ENCODE measurements at places on chromosomes 7 and 10.

- DNase-seq, result no peak
Measured at GRCh38 chr7:105711726-105712402, 130.6 kb upstream of the EFCAB10 start.

GRCh38 chr10:80132299-80133139, at the start of gene PLAC9:
PLAC9 (plus strand) TSS chr10:80132730; CDS start chr10:80132763, 33 bp downstream.
- no peak for DNase-seq

DNA sequence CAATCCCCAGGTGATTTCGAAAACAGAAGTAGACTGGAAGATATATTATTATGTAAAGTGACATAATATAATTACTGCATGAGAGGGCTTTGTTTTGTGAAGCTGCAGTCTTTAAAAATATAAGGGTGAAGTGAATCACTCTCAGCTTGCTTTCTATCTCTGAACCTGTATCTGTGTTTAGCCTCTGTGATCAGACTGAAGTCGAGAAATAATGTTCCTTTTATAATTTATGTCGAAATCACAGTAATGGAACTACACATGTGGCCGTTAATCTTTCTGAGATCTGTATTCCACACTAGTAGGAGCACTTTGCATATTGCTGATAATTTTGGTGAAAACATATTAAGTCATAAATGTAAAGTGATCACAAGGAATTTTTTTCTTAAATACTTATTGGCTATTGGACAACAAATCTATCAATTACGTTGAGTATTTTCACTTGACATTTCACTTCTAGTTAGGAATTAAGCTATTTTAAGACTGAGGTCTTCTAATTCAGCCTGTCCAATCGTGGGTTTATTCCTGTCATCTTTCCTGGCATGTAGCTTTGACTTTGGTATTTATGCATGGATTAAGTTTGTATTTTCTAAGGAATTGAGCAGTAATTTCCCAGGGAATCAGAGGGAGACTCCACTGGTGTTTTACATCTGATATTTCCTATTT, 268.2 kb upstream of the POT1 start:
- DNase-seq, result no peak

DNA sequence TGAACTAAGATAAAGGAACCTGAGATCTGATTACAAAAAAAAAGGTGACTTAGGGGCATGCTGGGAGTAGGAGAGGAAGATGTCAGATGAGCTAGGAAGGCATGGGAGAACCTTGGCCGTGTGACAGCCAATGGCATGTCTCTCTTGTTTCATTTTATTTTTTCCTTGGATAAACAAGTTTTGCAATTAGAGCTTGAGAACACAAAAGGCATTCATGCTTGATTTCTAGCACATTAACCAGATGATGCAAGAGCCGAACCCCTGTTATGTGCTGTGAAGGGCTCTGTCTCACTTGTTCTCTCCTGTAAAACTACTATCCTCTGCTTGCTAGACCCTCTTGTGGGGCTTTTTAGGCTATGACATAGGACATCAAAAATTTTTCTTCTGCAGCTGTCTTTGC, 134.3 kb upstream of the ASAH2 start:
- DNase-seq, result no peak

GRCh38 chr7:128302139-128302538, 41.6 kb downstream of the RBM28 start:
- DNase-seq, result no peak

DNA sequence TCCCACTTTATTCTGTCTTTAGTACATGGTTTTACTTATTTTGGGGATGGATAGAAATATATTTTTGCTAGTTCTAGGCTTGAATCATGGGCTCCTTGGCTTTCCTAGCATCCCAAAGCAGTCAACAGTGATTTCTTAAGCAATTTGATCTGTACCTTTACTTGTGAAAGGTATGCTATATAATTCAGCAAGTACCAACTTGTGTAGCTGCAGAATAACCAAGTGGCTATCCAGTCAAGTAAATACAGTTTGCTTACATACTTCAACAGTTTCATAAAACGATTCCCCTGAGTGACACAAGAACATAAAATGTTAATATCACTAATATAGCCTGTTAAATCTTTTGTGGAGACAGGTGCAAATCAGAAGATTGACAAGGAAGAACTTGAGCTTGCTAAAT, 67.2 kb downstream of the PODXL start:
- DNase-seq, result no peak

DNA sequence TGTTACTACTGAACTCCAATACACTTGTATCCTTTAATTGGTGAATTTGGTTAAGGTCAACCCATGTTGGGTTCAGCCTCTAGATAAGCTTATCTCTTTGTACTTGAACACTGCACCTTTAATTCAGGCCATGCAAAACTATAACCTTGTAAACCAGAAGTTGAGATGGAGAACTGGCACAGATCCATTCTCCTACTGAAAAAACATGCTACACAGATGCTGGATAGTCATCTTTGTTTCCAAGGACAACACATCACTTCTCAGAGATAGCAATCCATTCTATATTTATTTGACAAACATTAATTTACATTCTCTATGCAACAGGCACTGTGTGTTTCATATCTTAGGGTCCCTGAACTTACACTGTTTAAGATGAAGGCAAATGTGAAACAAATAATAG, 2.9 kb upstream of the CDK14 start:
- DNase-seq, result no peak

- DNase-seq, result no peak
Measured at GRCh38 chr10:29702273-29703164, 67.7 kb upstream of the SVIL start.

GRCh38 chr10:46528675-46529615, 27.5 kb downstream of the GPRIN2 start:
- no peak for DNase-seq

- peak; percentile 28 for DNase-seq
Measured at GRCh38 chr10:110279407-110279986, 25.2 kb downstream of the SMNDC1 start.

DNA sequence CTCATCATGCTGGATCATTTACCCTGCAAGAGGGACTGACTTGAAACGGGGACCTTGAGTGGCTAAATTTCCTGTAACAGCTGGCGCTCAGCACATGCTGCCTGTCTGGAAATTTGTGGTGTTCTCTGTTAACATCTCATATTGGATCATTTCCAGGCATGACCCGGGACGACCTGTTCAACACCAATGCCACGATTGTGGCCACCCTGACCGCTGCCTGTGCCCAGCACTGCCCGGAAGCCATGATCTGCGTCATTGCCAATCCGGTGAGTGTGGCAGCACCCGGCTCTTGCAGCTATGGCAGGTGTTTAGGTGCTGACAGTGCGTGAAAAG, 9.9 kb downstream of the MDH2 start:
- no peak for DNase-seq

- no peak for DNase-seq
Measured at GRCh38 chr10:6204341-6205191, 1.8 kb downstream of the PFKFB3 start.

DNA sequence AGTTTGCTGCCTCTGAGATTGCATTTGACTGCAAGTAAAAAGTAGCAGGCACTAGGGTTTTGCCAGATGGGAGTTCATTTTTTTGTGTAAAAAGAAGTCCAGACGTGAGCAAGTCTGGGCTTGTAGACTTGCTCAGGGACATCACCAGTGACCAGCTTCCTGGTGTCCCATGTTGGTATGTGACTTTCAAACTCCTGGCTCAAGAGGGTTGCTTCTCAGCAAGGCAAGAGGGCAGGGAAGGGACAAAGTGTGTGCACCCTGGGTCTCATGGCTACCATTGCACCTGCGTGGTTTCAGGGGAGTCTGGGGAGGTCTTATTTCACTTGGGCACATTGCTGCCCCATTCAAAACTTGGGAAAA, 79.3 kb upstream of the ZNF716 start:
- DNase-seq, result no peak

DNA sequence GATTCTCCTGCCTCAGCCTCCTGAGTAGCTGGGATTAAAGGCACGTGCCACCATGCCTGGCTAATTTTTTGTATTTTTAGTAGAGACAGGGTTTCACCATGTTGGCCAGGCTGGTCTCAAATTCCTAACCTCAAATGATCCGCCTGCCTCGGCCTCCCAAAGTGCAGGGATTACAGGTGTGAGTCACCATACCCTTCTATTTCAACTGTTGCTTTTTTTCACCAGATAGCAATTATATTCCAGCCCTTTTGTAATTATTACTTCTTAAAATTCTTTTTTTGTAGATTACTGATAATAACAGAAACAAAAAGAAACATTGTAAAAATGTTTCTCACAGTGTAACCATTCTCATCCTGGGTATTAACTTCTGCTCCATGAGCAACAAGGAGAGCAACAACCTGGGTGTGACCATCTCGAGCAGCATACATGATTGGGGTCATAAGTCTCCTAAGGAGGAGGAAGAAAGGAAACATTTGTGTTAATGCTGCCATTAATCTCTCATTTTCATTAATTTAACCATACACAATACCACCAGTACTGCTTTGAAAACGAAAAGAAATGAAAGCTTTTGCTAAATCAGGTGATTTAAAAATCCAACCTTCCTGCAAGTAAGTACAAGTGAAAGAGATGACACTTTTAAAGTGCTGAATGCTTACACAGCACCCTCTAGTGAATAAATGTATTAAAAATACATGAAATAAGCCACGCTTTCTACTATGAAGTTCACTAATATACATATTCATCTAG, 41.8 kb downstream of the ASZ1 start:
- no peak for DNase-seq

DNA sequence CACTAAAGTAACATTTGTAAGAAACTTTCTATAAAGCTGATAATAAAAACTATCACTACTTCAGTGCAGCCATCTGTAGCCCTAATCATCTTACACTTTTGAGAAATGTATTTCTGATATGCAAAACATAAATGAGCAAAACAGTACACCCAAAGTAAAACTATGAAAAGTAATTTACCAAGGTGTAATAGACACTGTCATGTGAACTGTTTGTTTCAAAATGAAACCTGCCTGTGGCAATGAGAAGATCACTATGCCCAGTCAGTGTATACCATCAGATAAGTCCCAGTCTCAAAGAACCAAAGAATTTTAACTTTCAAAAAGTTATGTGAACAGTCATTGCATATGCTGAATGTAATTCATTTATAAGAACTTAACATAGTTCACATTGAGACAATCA, 398.1 kb downstream of the CDC14C start:
- DNase-seq, result no peak

DNA sequence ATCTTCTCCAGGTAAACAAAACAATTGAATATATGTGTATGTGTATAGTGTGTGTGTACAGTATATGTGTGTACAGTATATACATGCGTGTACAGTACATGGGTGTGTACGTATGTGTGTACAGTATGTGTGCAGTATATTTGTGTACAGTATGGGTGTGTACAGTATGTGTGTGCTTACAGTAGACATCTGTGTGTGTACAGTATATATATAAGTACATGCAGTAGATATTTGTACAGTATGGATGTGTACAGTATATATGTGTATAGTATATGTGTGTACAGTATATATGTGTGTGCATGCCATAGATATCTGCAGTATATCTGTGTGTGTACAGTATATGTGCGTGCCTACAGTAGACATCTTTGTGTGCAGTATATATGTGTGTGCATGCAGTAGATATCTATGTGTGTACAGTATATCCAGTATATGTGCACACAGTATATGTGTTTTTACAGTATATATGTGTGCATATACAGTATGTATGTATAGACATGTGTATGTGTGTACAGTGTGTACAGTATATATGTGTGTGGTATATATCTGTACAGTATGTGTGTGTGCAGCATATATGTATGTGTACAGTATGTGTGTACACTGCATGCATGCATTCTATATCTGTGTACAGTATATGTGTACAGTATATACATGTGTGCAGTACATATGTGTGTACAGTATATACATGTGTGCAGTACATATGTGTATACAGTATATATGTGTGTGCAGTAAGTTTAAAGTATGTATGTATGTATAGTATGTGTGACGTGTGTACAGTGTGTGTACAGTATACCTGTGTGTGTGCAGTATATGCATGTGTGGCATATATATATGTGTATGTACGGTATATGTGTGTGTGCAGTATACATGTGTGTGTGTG, 37.3 kb upstream of the SLC39A12 start:
- DNase-seq, result no peak

DNA sequence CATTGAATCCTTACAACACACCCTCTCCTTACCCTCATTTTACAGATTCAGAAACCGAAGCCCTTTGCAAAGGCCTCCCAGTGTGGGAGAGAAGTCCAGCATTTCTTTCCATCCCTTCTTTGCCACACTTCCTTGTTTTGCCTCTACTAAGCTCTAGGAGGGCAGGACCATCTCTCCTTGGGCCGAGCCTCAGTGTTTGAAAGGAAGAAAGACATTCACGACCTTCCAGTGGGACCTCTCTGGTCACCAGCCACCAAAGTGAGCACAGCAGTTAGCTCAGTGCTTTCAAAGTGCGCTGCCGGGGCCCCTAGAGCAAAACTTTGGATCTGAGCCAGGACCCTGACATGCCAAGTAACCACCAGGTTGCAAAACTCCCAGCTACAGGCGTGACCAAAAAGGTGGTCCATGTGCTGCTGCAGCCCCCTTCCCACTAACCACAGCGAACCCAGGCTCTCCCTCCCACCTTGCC, 12.4 kb downstream of the CTBP2 start:
- DNase-seq, result no peak

DNA sequence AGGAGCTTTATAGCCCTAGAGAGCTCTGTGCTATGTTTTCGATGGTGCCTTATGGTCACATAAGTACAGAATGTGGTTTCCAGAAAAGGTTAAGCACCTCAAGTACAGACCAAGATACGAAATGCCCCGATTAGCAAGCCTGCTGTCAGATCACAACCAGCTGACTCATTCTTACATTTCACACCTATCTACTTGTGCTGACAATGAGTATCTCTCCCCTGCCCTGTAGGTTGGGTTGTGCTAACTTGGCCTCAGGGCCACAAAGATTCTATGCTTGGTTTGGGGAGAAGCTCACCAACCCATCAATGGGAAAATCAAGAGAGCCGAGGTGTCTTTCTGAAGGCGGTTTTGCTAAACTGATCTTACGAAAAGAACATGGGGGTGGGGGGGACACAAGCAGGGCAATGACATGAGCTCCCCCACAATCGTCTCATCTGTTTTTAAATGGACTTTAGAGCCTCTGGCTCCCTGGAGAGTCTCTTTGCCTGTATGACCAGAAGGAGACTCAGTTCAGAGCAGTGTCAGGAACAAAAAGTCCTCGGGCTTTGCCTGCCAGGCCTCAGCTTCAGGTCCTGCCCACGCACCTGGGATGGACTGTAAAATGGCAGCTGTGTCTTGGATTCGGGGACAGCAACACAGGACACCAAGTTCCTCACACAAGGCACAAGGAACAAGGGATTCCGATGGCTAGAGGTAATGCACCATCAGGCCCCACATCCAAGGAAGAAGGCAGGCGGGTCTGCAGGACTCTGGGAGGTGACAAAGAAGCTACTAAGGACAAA, 55.1 kb downstream of the FAM53B start:
- DNase-seq, result no peak

DNA sequence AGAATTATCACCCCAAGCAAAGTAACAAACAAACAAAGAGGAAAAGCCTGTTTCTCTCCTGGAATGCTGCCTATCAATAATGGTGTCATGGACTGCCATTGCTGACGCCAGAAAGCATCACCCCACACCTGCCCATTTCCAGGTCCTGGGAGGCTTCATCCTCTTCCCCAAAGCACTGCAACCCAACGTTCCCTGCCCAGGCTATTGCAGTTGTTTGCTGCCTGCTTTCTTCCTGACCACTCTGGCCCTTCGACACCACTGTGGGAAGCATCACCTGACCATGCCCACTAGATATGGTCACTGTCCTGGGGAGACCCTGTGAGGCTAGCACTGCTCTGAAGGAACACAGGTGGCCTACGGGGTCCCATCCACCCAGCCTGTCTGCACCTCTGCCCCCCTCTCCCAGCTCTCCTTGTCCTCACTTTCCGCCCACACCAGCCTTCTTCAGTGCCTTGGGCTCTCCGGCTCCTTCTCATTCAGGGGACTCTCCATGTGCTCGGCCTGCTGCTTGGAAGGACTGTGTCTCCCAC, 439.6 kb downstream of the GLRX3 start:
- DNase-seq, result no peak

Data from NT2/D1 (cell line).